Hematopoietic multipotent progenitor cell treated with erythropoietin and hydrocortisone succinate and interleukin-3 and kit ligand, for 15 days (in vitro differentiated cells): ENCODE measurements at places on chromosomes 6 and 20.

GRCh38 chr6:28553986-28554881 lies 28.6 kb downstream of the GPX5 start:
- DNase-seq: no peak

GRCh38 chr20:25356271-25356933 lies 34.2 kb downstream of the ABHD12 start:
- no peak for DNase-seq

- DNase-seq: no peak
These were observed 3.0 kb downstream of the KIF13A start for GRCh38 chr6:17984399-17984798.

DNA sequence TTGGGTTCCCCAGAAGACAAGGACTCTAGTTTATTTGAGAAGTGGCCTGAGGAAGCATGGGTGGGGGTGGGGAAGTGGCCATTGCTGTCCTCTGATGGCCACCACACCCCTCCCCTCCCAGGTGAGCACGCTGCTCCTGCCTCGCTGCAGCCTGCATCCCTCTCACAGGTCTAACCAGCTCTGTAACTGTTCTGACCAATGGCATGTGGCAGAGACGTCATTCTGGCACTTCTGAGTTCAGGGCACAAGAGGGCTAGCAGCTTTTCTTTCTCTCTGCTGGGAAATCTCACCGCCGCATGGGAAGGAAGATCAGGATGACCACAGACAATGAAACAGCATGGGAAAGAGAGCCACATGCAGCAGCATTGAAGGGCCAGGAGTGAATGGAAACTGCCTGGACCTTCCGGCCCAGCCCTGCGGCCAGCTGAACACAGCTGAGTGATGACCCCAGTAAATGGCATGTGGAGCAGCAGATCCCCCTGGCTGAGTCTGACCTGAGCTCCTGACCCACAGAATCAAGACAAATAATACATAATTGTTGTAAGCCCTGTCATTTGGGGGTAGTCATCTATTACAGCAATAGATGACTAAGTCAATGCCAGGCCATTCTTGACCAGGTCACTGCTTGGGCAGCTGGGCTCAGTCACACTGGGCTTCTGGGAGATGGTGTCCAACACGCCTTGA lies 179.8 kb downstream of the LINC00237 start:
- no peak for DNase-seq

DNA sequence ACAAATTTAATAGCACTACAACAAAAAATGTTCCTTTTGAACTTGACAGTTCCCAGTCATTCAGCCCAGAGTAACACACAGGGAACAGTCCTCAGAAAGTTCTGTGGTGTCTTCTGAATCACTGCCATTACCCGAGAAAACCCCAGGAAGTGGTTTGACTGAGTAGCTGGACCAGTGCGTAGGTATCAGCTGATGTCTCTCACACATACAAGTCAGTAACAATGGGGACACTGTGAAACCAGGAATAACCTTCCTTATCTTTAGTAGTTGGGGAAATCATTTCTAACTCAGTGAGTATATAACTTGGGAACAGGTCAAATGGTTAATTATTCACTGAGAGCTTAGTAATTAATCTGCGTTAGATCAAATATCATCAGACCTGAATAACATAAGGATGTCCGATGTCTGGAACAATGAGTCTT lies 73.1 kb downstream of the HIVEP2 start:
- no peak for DNase-seq

DNA sequence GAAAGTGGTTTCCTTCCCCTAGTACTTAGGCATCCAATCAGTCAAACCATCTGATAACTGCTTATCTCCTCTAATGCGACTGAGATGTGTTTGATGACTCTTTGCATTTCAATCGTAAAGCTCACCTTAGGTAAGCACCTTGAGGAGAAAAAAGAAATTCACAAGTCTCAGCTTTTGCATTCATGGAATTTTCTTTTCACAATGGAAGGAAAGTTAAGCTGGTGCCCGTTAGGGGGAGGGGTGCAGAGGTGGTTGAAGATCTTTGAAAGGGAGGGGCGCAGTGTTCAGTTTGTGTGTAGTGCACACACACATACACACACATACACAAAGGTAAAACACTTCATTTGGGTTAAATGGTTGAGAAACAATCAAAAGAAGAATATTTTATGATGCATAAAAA lies 87.1 kb upstream of the SALL4 start:
- no peak for DNase-seq

DNA sequence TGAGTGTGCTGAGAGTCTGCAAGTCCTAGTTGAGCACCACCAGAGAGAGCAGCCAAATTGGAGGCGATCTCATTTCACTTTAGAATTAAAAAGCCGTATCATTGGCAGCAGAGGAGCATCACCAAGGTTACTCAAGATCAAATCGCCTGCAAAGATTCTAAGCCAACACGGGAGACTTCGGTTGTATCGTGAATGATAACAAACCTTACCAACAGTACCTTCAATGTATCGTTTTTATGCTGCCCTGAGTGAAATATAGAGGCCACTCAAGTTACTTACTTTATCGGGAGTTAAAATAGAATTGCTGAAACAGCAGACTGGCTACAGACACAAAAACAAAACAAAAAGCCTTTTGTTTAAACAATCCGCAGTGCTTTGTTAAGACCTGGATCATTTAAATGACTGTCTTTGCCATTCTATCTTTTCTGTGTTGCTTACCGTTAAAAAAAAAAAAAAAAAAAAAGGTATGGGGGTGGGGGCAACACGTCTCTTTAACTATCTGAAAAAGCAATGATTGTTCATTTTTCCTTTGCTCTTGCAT lies 14.2 kb downstream of the NHSL1 start:
- no peak for DNase-seq
